Activated naive CD8-positive, alpha-beta T cell treated with anti-CD3 and anti-CD28 coated beads, Interleukin-2, amount 50 U/mL, for 24 hours (primary cell): ENCODE measurements at places on chromosomes 1 and 21.

DNA sequence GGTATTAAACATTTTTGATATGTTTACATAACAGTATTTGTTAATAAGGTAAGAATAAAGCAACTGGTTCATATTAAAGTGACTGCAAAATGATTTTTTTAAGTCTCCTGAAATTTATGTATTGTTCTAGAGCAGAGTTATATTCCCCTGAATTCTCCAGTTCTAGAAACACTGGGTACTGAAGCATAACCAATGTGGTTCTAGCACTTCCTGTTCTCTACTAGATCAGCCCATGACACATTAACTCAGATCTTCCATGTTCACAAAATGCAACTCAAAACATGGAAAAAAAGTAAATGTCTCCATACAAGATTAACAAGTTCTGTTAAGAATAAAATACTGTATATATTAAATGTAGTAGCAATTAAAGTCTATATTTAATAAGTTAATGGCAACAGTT, 3.9 kb downstream of the NEGR1 start:
- no peak for DNase-seq

DNA sequence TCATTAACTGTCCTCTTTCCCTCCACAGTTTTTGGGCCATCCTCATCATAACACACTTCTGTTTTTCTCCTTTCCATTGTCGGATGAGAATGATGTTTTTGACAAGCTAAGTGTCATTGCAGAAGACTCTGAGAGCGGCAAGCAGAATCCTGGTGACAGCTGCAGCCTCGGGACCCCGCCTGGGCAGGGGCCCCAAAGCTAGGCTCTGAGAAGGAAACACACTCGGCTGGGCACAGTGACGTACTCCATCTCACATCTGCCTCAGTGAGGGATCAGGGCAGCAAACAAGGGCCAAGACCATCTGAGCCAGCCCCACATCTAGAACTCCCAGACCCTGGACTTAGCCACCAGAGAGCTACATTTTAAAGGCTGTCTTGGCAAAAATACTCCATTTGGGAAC, 28.6 kb upstream of the IFNAR1 start:
- no peak for DNase-seq

- DNase-seq = no peak
Measured at GRCh38 chr1:75245239-75245638, 111.1 kb downstream of the LHX8 start.

GRCh38 chr1:222919478-222919865, 104.6 kb downstream of the DISP1 start:
- DNase-seq = no peak

- DNase-seq = no peak
Measured at GRCh38 chr1:165152727-165153126, 203.8 kb downstream of the LMX1A start.

DNA sequence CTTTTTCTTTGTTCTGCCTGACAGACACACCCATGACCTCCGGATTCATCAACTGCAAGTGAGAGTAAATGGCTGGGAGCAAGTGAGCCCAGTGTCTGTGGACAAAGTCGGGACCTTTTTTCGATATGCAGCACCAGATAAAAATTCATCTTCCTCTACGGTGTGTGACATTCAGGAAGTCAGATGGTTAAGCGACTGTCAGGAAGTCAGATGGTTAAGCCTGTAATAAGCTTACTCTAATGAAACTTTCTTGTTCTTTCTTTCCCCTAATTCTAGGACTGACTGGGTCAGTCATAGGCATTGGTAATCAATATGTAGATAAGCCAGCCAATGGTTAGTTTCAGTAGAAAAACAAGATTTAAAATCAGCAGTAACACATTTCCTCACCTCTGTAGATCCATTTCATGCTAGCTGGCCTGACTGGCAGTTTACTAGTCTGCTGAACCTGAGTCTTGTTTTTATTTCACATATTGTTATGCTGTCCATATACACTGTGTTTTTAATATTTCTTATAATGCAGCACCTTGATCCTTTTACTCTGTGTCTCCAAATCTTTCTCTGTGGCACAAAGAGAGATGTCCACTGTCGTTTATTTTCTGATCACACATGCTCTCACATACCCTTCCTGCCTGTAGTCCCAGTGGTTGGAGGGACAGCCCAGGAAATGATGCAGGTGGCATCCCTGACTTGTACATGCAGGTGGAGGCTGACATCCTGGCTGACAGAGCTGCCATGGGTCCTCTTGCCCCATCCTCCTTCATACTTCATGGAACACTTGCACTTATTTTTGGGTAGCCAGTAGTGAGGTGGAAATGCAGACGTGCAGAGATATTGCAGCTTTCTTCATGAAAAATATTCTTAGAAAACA, 115.8 kb downstream of the VPS13D start:
- peak; percentile 14 for DNase-seq

GRCh38 chr1:202531472-202531811, 178.8 kb downstream of the SYT2 start:
- DNase-seq = no peak

DNA sequence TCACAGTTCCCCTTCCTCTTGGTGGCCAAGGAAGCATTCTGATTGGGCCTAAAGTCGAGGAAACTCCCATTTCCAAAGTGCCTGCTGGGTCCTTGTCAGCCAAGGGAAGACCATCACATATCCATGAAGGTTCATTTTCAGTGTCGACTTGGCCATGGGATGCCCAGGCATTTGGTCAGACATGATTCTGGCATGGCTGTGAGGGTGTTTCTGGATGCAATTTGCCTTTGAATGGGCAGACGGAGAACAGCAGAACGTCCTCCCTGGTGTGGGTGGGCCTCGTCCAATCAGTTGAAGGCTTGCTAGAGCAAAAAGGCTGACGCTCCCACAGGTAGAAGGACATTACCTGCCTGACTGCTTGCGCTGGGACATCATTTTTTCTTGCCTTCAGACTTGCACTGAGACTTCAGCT, 48.3 kb upstream of the LBR start:
- no peak for DNase-seq

- DNase-seq = peak; percentile 44
Measured at GRCh38 chr1:180515857-180516388, 13.5 kb upstream of the ACBD6 start.

DNA sequence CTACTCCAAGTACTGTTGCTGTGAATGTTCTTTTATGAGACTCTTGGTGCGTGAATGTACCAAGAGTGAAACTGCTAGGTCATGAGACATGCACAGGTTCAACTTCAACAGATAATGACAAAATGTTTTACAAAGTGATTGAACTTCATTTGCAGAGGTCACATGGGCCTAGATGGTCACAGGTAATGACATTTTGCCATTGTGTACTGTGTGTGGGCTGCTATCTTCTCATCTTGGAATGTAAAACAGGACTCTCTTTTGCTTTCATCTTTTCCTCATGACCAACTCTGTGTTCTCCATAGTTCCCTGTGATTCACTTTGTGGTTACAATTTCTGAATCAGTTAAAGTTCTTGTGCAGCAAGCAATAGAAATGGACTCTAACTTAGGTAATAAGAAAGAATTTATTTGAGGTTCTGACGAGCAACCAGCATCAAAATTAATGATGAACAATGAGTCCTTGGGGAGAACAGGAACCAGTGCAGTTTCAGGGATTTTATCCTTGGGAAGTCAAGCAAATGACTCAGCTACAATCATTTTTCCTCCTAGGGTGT, 16.2 kb upstream of the TSNAX start:
- no peak for DNase-seq

DNA sequence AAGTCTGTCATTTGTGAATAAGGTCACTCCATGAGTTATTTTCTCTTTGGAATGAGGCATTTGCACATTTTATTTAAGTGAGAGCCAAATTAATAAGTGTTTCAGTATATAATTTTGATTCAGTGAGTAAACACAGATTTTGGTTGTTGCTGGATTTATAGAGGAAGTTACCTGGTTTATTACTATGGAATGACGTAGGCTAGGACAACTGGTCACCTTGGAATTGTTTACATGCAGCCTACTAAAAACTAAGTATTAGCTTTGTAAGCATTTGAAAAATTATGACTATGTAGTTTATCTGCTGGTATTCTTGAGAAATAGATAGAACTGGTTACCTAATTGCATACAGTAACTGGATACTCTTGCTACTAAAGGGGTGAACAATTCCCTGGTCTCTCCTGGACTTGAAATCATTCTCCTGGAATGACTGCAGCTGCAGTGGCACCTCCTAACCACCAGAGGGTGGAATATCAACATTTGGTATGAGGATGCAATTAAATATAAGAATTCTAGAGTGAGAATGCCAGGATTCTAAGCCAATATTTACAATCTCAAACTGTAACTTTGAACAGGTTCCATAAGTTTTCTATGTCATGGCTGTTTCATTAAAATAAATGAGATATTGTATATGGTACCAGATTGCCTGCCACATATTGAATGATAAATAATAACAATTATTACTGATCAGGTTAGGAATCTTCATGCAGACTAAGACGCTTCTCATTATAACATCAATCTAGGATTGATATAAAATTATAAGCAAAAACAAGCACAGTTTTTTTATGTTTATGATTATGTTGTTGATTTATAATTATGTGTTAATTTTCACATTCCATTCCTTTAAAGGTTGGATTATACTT, 3.5 kb upstream of the KRTAP27-1 start:
- peak; percentile 29 for DNase-seq

DNA sequence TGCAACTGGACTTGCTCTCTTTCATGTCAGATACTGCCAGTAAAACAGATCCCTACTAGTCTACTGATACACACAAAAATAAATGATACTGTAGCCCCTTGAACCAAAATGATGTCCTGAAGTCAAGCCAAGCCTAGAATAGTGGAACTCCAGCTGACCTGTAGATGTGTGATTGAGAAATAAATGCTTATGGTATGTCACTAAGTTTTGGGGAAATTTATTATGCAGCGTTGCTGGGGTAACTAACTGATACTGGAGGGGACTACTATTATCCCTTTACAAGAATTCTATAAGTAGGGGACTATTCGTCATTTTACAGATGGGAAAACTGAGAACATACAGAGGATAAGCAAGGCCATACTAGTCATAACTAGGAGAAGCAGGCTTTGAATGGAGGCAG, 55.6 kb downstream of the RPL5 start:
- no peak for DNase-seq

- no peak for DNase-seq
Measured at GRCh38 chr1:6330410-6330911, 63.1 kb downstream of the ACOT7 start.

DNA sequence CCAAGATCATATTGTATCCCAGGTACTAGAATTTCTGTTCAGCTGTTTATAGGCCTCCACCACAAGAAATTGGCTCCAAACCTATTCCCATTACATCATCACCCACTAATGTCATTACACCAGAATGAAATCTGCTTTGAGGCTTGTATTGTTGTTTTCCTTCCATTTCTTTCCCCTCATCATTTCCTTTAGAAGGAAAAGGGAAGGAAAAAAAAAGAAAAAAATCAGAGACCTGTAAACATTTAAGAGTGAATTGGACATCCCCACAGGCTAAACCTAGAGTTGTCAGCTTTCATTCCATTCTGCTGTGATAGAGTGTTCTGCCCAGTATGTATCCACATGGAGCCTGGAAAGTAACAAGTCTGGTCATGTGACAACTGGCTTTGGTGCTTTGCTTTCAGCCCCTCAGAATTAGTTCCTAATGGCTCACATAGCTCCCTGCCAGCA, 44.6 kb downstream of the NFYC start:
- no peak for DNase-seq

GRCh38 chr1:5686925-5687706, 305.1 kb downstream of the NPHP4 start:
- DNase-seq = no peak

DNA sequence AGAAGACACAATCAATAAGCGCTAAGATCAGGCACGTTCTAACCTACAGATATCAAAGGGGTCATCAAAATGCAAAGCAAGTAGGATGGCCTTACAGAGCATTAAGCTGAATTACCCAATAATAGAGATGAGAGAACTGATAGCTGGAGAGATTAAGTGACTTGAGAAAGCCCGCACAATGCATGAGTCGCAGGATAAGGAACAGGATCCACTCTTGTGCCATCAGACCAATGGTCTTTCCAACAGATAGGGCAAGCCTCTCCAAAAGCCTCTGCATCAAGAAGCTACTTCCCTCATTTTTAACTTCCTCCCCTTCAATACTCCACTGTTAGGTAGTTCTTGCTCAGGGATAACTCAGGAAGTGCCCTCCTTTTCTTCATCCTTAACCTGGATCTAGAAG, 2.6 kb downstream of the CHML start:
- DNase-seq = no peak

DNA sequence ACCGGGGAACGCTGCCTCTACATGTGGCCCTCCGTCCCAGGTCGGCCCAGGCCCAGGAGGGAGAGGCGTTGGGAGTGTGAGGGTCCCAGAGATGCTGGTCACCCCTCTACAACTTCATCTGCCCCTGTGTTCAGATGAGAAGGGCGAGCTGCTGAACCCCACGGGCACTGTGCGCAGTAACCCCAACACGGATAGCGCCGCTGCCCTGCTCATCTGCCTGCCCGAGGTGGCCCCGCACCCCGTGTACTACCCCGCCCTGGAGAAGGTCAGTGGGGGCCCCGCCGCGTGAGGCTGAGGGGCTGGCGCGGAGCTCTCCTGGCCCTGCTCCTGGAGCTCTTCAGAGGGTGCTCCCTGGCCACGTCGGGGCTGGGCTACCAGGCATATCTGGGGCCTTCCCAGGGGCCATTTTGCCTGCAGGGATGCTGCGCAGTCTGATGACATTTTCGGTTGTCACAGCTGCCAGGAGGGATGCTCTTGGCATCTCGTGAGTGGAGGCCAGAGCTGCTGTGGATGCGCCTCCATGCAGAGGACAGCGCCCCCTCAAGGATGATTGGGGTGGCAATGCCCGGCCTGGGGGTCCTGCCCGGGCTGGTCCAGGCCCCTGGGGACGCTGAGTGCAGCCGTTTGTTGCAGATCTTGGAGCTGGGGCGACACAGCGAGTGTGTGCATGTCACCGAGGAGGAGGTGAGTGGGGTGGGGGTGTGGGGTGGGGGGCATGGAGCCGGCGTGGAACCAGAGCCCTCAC, 68.6 kb downstream of the PIK3CD start:
- DNase-seq = no peak

GRCh38 chr1:94048413-94049164, 72.4 kb downstream of the ABCA4 start:
- DNase-seq = no peak

DNA sequence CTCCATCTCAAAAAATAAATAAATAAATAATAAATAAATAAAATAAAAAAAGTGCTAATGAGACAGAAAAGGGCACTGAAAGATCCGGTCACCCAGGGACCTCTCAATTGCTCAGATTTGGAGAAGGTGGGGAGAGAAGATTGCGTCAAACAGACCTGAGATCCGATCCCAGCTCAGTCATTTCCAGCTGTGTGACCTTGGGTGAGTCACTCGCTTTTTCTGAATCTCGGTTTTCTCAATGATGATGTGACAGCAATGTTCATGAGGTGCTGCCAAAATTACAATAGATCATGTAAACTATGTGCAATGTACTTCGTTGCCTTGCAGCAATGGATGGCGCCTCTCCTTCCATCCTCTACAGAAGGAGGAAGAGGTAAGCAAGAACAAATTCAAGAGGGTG, 11.1 kb upstream of the MEF2D start:
- no peak for DNase-seq

GRCh38 chr1:234683861-234684632, 74.1 kb upstream of the IRF2BP2 start:
- DNase-seq = no peak

GRCh38 chr1:59007820-59008598, 224.2 kb upstream of the JUN start:
- DNase-seq = peak; percentile 53

GRCh38 chr1:178388418-178389145, 108.2 kb downstream of the CLEC20A start:
- DNase-seq = no peak

- no peak for DNase-seq
Measured at GRCh38 chr1:93993731-93994130, 84.5 kb upstream of the GCLM start.
